ENCODE measurements at places on chromosomes 11 and 22. TPM values are rescaled to one million over a fixed set of nuclear protein-coding genes. Genes with fewer than 3 reads are reported as not detected.

STIP1 gene
- total RNA-seq: 109 TPM

BATF2 gene
- 0.19 TPM for total RNA-seq

JHY gene
- 2.0 TPM for total RNA-seq

MRGPRX3 gene
- total RNA-seq: 45.6 TPM

All from hair follicular keratinocyte (primary cell).